AG04450 (cell line): ENCODE measurements at places on chromosomes 4 and X. TPM values are rescaled to one million over a fixed set of nuclear protein-coding genes. Genes with fewer than 3 reads are reported as not detected.

DNA sequence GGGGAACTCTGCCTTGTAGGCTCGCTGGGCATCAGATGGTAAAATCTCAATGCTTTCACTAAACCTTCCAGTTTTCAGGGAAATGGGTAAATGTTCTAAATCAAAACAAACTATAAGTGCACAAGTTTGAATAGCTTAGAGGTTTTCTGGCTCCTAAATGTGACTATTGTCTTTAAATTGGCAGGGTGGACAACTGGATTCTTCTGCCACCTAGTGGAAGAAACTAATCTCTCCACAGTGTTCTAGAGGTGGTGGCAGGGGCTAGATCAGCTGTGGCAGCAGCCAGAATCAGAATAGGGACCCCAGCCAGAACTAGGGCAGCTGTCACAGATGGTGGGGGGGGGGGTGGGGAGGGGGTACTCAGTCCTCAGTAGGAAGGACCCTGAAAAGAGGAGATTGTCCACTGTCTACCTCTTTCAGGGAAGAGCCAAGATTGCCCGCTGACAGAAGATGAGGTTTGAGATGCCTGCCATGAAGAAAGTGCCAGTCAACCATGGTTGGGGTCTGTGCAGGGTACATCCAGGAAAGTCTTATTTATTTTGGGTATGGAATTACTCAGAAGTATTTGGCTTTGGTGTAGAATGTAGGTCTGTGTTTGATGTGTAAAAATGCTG is 201.4 kb downstream of the CCNG2 start:
- no peak for DNase-seq

GRCh38 chr4:77076889-77077635 is 1.3 kb upstream of the CCNI start:
- no peak for DNase-seq

GRCh38 chrX:63525491-63525890 is 174.4 kb upstream of the SPIN4 start:
- no peak for DNase-seq

- DNase-seq, result no peak
Measured at GRCh38 chr4:182688081-182688480, 229.1 kb downstream of the DCTD start.

The PAGE2 gene
- not detected in 2 replicates for polyA plus RNA-seq

The GSX2 gene
- polyA plus RNA-seq, result not detected in 2 replicates

DNA sequence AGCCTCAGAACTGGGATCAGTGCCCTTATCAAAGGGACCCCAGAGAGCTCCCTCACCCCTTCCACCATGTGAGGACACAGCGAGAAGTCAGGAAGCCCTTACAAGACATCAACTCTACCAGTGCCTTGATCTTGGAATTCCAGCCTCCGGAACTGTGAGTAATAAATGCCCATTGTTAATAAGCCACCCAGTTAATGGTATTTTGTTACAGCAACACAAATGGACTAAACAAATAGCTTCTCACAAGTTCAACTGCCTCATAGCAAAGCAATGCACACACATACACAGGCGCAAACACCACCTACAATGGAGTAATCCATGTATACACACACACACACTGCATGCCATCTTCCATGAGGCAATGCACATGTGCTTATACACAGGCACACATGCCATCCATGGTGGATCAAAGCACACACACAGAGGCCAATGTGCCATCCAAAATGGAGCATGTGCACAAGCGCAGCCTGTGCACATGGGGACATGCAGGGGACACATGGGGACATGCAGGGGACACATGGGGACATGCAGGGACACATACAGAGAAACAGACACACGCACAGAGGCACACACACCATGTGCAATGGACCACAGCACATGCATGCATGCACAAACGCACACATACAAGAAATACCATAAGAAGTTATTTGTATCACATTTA is 137.6 kb upstream of the TBL1X start:
- DNase-seq, result no peak

GRCh38 chr4:185932491-185932890 is 120.5 kb upstream of the SORBS2 start:
- DNase-seq, result no peak

DNA sequence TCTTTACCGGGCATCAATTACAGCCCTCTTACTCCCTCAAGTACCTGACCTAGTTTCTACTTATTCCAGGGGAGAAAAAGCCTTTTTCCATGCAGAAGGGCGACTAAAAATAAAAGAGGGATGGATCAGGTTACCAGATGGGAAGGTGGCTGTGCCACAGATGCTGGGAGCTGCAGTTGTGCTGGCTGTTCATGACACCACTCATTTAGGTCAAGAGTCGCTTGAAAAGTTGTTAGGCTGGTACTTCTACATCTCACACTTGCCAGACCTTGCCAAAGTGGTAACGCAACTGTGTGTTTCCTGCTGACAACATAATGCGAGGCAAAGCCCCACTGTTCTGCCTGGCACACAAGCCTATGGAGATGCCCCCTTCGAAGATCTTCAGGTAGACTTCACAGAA is 148.4 kb upstream of the FGF16 start:
- no peak for DNase-seq

GRCh38 chr4:7535619-7536018 is 100.9 kb upstream of the PSAPL1 start:
- no peak for DNase-seq

The SLC10A4 gene
- not detected in 2 replicates for polyA plus RNA-seq

DNA sequence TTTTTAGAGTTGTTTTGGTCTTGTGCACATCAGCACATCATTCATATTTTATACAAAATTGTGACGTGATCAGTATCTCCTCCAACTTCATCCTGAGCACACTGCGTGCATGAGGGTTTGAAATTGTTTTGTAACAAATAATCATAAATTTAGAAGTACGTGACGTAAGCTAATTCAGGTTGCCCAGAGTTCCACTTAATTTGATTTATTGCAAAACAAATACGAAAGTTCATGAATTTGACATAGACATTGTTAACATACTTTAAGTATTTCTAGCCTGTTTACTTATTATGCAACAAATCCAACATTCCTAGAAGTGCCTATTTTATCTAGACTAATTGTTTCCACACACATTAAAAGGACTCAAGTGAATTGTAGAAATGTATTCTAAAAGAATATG is 48.3 kb downstream of the MAP7D3 start:
- DNase-seq, result no peak

- DNase-seq, result no peak
Measured at GRCh38 chrX:20147561-20147960, 5.9 kb upstream of the EIF1AX start.

GRCh38 chrX:71420686-71421085 is 54.5 kb downstream of the TAF1 start:
- DNase-seq, result no peak

GRCh38 chrX:115946059-115946458 is 224.5 kb upstream of the AGTR2 start:
- DNase-seq, result no peak
